ENCODE measurements at places on chromosomes 2 and 18.
A peak's percentile ranks its signal among the peaks of the same experiment; 100 is the strongest.

- DNase-seq = no peak
Observed at GRCh38 chr2:66755974-66756373, 321.0 kb downstream of the MEIS1 start.

GRCh38 chr18:70249118-70249517 lies 39.7 kb upstream of the SOCS6 start:
- DNase-seq = no peak

- DNase-seq = no peak
Observed at GRCh38 chr2:103959174-103960128, 894.5 kb upstream of the POU3F3 start.

- DNase-seq = no peak
Observed at GRCh38 chr2:201279079-201279478, 18.7 kb downstream of the CASP8 start.

- DNase-seq = peak; percentile 25
Observed at GRCh38 chr2:234426616-234427015, 70.3 kb downstream of the ARL4C start.

GRCh38 chr2:73837847-73838585 lies 9.3 kb downstream of the STAMBP start:
- no peak for DNase-seq

- no peak for DNase-seq
Observed at GRCh38 chr2:175744000-175744399, 258.1 kb downstream of the LNPK start.

GRCh38 chr2:237412988-237413776 lies 782 bp downstream of the COL6A3 start:
- no peak for DNase-seq

DNA sequence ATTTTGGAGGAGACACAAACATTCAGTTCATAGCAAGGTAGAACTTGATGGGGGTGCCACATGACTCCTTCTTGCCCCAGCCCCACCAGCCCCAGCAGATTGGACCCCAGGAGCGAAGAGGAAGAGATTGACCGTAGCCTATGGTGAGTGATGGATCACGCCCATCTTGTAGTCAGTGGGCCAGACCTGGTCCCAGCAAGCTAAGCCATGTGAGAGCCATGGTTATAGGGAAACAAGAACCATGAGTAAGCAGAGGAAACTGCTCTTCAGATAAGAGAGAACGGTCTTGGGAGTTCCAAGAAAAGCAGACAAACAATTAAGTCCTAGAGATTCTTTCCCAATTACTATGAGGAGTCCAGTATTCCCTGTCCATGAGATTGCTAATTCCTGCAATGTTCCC lies 4.6 kb upstream of the TCF4 start:
- no peak for DNase-seq

DNA sequence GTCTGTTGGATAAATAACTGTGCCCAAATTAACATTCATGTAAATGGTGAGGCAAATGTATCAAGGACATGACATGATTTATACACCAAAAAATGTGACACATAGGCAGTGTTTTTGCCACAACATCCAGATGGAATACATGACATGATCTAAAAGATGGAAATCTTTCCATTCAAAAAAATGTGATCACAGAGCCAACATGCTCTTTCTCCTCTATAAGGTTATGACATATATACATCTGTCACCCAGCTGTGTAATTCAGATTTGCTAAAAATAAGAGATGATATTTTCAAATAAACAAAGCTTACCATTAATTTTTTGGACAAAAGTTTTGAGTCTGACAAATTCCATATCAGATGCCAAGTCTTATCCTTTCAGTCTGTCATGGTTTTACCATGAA lies 95.5 kb upstream of the COL3A1 start:
- DNase-seq = no peak

- DNase-seq = no peak
Observed at GRCh38 chr18:77170890-77171410, 38.4 kb upstream of the MBP start.

GRCh38 chr2:196213252-196213980 lies 42.0 kb upstream of the STK17B start:
- DNase-seq = peak; percentile 29

GRCh38 chr18:69996417-69996816 lies 48.7 kb upstream of the CD226 start:
- DNase-seq = no peak

DNA sequence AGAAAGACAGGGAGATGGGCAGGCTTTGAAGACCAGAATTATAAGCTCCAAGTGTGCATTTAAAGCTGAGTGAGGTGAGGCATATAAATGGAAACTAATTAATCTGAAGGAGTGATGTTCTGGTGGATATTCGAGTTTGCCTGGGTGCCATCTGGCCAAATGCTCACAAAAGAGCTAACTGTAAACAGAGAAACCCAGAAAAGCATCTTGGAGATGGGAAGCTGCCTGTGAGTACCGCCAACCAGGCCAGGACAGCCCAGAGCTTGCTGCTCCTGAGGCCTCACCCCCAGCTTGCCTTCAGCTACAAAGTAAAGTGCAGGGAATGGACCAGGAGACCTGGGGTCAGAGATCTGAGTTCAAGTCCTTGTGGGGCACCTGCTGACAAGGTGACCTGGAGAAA lies 446.1 kb upstream of the MYT1L start:
- no peak for DNase-seq

DNA sequence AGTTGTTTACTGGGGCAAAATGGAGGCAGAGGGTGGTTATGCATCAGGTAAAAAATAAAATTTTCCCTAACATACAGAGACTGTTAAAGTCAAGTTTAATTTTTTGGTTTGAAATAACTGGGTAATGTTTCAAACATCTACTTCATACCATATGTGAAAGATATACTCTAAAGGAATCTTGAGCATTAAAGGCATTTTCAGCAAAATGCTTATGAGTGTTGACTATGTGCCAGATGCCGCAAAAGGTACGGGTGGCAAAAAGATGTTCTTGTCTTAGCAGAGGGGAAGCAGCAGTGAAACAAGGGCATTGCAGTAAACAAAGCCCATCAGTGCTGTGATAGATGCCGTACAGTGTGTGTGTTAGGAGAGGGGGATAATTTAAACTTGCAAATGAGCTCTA lies 263.1 kb upstream of the ID2 start:
- no peak for DNase-seq

DNA sequence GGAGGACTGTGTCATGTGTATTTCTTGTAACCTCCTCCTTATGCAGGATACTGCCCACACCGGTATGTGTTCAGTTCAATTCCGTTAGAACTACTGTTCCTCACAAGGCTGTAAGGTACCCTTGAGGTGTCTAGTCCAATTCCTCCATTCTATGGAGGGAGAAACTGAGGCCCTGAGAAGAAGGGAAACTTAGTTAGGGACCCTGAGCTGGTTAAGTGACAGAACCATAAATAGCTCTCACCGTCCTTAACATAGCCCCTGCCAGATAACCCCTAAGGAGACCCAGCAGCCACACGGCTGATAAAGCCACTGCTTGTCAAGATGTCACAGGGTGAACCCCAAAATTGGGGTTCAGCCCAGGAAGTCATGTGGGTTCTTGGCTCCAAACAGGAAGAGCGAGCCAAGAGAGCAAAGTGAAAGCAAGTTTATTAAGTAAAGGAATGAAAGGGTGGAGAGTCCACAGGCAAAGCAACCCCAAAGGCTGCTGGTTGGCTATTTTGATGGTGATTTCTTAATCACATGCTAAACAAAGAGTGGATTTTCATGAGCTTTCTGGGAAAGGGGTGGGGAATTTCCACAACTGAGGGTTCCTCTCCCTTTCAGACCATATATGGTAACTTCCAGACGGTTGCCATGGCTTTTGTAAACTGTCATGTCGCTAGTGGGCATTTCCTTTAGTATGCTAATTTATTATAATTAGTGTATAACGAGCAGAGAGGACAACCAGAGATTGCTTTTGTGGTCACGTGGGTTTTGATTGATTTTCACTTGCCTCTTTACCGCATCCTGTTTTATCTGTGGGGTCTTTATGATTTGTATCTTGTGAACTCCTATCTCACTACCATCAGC lies 83.4 kb upstream of the RTN4 start:
- peak; percentile 87 for DNase-seq

DNA sequence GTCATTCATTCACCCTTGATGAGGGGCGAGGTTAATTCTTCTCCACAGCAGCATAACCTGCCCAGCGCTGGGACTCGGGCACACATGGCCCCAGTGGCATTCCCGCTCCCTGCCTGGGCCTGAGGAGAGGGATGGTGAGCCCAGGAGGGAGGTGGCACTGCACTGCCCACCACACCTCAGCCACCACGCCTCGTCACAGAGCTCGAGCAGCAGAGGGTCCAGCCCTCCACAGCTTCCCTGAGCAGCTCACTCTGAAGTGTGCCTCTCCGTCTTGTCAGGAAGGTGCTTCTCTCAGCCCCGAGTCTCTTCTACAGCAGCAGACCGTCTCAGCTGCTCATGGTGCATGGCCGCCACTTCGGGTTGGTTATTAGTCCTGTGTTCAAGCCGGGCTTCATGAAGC lies 34.9 kb downstream of the COA5 start:
- no peak for DNase-seq

DNA sequence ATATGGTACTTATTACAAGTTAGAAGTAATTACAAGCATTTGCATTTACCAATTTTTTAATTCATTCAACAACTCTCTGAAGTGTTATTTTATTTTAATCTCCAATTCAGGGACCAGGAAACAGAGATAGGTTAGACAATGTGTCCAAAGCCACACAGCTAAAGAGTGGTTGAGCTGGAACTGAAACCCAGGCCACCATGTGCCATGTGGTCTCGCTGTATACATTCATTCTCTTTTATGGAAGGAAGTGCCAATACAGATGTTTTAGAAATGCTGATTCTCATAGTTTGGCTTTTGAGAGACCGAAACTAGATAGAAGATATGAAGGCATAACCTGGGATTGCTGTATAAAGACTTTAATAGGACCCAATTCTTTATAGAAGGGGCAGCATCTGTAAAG lies 684.6 kb upstream of the ID2 start:
- DNase-seq = no peak

Data from CD4-positive, alpha-beta T cell treated with Interleukin-1 beta for 1 hour (primary cell).